ENCODE measurements at places on chromosomes 2 and 18.

- DNase-seq: no peak
Observed at GRCh38 chr2:48397846-48398245, 132.1 kb upstream of the STON1 start.

GRCh38 chr2:100380681-100381080, 36.8 kb downstream of the CHST10 start:
- DNase-seq: no peak

DNA sequence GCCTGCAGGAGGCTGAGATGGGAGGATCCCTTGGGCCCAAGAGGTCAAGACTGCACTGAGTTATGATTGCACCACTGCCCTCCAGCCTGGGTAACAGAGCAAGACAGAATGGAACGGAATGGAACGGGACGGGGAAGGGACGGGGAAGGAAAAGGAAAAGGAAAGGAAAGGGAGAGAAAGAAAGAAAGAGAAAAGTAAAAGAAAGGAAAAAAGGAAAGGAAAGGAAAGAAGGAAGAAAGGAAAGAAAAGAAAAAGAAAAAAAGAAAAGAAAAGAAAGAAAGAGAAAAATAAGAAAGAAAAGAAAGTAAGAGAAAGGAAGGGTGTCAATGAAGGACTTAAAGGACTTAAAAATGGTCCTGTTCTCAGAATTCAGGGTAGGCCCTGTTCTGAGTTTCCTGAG, 4.3 kb upstream of the SPOPL start:
- no peak for DNase-seq

- DNase-seq: no peak
Observed at GRCh38 chr2:47218066-47218581, 63.0 kb upstream of the STPG4 start.

DNA sequence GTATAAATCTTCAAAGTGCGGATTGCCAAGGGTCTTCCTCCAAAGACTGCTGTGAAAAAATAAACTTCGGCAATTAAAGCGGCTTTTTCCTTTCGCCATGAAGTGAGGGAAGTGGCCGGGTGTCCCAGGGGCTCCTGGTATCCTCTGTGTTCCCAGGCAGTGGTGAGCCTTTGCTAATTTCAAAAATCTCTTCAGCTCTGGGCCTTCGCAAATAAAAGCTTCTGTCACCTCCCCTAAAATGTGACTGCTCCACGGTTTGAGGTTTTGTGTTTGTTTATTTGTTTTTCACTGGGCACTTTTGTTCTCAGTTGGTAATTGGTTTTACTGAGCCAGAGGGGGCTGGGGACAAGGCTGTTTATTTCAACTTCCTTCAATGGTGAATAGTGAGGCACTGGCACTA, 270.1 kb upstream of the POU3F3 start:
- no peak for DNase-seq

- no peak for DNase-seq
Observed at GRCh38 chr2:191158747-191159146, 8.0 kb upstream of the STAT4 start.

DNA sequence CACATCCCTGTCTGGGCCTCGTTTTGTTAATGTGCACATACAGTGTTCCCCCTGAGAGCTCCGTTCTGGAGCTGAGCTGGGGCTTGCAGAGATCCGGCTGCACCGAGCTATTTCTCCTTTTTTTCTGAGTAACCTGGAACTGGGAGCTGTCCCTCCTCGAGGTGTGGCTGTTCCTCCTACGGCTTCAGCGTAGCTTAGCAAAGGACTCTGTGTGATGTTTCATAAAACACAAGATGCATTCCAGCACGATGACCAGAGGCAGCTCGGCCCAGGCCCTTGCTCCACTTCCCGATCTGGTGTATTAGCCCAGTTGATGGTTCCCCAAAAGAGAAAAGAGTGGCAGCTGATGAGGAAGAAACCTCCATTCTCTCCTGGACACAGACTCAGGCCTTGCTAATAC, 103.0 kb downstream of the FAM210A start:
- no peak for DNase-seq

DNA sequence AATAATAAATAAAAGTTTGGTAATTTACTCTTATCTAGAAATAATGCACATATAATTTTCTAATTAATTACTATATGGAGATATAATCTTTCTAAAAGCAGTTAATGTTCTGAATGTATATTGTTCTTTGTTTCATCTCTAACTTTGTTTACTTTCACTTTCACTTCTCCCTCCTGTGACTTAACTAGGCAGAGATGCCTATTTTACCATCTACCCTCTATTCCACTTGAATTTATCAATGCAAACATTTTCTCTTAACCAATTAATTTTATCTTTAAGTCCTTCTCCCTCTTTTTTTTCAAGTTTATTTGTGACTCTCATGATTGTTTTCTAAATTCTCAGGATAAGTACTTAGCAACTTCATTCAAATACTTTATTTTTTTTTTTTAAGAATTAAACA, 55.1 kb upstream of the IL1RL1 start:
- DNase-seq: no peak

GRCh38 chr2:174078275-174078674, 113.1 kb upstream of the SP3 start:
- no peak for DNase-seq

- DNase-seq: no peak
Observed at GRCh38 chr2:37779139-37779538, 107.7 kb upstream of the CDC42EP3 start.

DNA sequence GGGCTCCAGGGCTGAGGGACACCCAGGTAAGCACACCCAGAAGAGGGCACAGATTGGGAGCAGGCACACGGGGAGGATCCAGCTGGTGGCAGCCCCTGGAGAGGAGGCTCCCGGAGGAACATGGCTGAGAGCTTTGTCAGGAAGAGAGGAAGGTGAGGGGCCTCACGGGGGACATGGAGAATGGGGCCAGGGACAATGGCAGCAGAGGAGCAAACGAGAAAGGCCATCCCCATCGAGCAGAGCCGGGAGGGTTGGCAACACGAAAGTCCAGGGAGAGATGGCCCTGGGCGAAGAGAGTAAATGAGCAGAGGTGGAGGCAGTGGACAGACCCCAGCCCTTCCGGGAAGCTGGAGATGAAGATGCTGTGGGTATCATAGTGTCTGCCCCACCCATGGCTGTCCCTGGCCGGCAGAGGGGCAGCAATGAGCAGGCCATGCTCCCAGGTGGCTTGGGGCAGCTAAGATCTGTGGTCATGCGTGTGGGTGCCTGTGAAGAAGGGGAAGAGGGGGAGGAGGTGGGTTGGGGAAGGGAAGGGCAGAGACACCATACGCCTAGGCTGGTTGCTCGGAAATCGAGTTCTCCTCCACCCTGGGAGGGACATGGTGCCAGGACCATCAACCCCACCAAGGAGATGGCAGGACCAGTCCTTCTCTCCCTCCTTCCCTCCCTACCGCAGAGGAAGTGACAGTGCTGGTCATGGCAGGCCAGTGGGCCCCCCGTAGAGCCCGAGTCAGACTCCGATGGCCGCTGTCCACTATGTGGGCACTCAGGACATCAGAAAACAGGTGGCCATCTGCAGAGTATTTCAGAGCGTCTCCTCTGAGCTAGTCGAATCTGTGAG, 191.7 kb downstream of the NDUFA10 start:
- no peak for DNase-seq

All from activated naive CD4-positive, alpha-beta T cell (primary cell).